ENCODE measurements at places on chromosomes 7 and 10.

DNA sequence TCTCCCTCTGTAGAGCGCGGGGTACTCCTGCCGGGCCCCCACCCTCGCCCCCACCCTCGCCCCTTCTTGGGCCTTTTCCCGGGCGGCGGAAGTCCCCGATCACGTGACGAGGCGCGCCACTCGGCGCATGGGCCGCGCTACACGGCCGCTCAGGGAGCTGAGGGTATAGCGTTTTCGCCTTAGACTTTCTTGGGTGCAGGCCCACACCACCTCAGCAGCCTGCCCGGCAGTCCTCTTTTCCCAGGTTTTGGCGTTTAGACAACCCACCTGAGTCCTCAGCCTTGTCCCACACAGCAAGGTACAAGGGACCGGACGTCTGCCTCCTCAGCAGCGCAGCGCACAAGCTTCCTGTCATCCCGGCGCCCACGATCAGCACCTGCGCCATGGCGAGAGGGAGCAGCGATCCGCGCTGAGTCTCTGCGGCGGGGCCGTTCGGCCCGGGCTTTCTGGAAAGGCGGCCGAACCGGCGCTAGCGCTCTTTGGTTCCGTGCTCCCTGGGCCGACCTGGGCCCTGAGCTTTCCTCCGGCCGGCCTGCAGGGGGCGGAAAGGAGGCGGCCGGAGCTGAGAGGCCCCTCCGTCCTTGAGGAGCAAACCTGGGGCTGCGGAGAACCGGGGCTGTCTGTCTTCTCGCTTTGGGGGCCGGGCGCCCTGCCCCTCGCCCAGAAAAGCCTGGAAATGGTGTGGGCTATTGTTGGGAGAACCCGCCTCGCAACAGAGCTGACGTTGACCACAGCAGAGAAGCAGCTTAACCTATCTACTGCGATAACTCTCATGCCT is at the start of gene RNLS:
Gene RNLS, minus strand, starts transcription at position 513 of the 778 bp plus-strand sequence.
- DNase-seq: peak; percentile 71

- DNase-seq: no peak
Observed at GRCh38 chr7:4164556-4164955, 517.5 kb upstream of the FOXK1 start.

GRCh38 chr7:136925556-136925955 is 57.1 kb downstream of the CHRM2 start:
- DNase-seq: no peak

- no peak for DNase-seq
Observed at GRCh38 chr10:3699916-3700315, 85.1 kb downstream of the KLF6 start.

GRCh38 chr7:106456329-106456728 is 171.5 kb upstream of the NAMPT start:
- no peak for DNase-seq

DNA sequence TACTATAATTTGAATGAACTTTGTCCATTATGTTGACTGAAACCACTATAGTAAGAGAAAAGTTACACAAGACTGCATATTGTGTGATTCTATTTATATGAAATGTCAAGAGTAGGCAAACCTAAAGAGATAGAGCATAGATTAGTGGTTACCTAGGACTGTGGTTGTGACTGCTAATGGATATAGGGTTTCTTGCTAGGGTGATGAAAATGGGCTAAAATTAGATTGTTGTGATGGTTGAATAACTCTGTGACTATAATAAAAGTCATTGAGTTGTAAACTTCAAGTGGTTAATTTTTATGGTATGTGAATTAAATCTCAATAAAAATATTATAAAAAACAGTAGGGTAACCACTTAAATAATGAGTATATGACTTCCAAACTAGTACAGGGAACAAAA is 142.9 kb upstream of the AHR start:
- no peak for DNase-seq

- no peak for DNase-seq
Observed at GRCh38 chr10:117631276-117632145, 89.0 kb downstream of the EMX2 start.

GRCh38 chr7:111532625-111533024 is 29.7 kb downstream of the IMMP2L start:
- DNase-seq: no peak

GRCh38 chr7:103597606-103598005 is 151.6 kb upstream of the SLC26A5 start:
- no peak for DNase-seq

- no peak for DNase-seq
Observed at GRCh38 chr7:1809070-1809469, 139.0 kb downstream of the ELFN1 start.

- no peak for DNase-seq
Observed at GRCh38 chr7:112866424-112866823, 76.2 kb upstream of the TMEM168 start.

GRCh38 chr7:16193631-16194030 is 227.7 kb downstream of the CRPPA start:
- DNase-seq: no peak

DNA sequence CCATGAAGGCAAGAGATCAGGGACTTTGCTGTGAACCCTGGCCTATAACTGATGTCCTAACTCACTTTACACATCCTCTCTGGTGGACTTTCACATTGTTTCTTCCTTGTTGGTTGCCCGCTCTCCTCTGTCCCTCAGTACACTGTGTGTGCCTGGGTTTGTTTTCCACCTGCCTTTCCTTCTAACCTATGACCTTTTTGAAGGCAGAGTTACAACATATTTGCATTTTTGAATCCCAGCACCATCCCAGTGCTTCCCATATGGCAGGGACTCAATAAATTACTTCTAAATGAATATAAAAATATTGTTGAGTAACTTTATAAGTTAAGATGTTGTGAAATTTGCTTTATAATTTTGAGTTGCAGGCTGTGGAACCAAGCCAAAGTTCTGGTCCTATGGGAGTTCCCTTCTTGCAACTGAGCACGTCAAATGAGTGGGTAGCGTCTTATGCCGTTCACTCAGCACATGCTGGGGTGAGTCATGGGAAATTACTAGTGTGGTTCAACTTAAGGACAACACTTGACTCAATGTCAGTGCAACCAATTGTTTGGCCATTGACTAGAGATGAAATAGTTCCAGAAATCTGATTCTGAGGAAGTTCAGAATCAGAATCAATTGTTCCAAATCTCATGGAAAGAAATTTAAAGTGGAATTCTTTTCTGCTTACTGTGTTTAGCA is 250.9 kb downstream of the TWIST1 start:
- DNase-seq: peak; percentile 30

- DNase-seq: no peak
Observed at GRCh38 chr7:121595758-121596696, 199.9 kb upstream of the FAM3C start.

DNA sequence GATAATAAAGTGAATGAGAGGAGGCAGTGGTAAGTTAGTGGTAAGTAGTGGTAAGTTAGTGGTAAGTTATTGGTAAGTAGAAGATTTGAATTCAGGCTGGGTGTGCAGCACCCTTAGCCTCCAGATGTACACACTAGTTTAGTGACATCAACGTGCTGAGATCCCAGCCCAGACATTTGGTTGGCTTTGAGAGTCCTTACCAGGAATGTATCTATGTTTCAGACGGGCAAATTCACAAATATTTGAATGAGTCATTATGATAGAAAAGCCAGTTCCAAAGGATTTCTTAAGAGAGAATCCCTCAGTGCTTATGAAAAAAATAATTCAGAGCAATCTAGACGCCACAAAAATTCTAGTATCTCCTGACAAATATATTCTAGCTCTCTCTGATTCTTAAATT is 70.0 kb downstream of the ARL4A start:
- DNase-seq: no peak

- DNase-seq: peak; percentile 18
Observed at GRCh38 chr10:61642676-61643075, 20.1 kb upstream of the CABCOCO1 start.

GRCh38 chr7:130048906-130049305 is 2.3 kb downstream of the ZC3HC1 start:
- no peak for DNase-seq

DNA sequence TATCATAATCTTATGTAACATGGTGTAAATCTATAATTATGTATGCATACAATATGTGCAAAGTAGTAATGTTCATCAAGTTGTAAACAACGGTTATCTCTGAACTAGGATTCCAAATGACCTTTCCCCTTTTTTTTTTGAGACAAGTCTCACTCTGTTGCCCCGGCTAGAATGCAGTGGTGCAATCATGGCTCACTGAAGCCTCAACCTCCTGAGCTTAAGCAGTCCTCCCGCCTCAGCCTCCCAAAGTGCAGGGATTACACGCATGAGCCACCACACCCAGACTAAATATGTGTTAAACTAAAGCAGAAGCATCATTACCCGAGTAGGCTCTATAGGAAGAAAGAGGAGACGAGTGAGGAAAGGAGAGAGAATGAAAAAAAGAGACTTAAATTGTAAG is 7.8 kb upstream of the KMT2C start:
- DNase-seq: no peak

DNA sequence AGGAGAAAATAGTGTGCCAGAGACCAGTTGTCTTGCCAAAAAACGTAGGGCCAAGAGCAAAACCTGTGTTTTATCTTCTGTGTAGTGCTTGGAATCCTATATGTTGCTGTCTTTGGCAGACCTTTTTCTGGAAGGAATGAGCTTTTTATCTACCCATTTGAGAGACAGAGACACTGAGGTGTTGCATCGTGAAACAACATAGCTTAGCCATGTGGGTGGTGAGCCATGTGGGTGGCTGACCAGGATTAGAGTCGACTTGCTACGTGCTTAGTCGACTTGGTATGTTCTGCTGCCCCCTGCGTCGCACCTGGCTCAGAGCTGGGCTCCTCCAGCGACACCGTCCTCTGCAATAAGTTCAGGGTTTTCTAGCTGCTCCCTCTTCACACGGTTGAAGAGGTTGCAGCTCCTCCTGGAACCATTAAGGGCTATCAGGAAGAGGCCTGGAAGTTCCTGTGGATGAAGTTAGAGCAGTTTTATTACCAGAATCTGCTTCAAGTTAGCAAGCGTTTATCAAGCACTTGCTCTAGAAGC is 175.8 kb downstream of the SH2D4B start:
- DNase-seq: no peak

- no peak for DNase-seq
Observed at GRCh38 chr7:132065193-132065988, 509.0 kb upstream of the PODXL start.

DNA sequence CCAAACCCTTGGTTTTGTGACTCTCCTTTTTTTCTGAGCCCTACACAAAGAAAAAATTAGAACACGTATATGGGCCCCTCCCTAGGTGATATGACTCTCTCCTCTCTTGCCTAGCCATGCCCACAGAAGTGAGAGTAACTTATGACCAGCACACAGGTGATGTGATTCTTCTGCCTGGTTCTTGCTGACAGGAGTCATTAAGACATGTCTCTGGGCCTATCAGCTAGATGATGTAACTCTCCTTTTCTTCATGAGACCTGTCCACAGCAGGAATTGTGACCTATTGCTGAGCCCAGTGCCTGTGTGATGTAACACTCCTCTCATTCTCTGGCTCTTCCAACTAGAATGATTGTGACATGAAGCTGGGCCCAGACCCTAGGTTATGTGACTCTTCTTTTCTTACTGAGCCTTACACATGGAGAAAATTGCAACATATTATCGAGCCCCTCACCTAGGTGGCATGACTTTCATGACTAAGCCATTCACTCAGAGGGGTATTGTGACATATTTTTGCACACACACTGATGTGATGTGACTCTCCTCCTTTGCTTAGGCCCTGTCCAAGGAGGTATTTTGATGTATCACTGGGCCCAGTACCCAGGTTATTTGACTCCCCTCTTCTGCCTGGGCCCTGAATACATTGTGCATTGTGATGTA is 31.4 kb upstream of the ZNF107 start:
- DNase-seq: no peak

DNA sequence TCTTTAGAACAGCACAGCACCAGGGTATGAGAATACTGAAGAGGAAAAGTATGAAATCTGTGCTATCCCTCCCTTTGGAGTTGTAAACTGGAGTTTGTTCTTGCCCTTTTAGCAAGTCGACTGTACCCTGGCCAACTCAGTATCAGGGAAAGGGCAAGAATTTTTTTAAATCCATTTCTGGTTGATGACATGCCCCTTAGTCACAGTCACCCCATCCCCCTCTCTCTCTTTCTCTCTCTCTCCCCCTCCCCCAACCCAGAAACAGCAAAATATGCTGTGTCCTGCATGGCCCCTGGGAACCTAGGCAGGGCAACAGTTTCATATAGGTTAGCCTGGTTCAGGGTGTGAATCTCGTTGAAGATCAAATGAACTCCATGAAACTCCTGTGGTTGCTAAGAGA is 177.7 kb upstream of the ADO start:
- DNase-seq: no peak

DNA sequence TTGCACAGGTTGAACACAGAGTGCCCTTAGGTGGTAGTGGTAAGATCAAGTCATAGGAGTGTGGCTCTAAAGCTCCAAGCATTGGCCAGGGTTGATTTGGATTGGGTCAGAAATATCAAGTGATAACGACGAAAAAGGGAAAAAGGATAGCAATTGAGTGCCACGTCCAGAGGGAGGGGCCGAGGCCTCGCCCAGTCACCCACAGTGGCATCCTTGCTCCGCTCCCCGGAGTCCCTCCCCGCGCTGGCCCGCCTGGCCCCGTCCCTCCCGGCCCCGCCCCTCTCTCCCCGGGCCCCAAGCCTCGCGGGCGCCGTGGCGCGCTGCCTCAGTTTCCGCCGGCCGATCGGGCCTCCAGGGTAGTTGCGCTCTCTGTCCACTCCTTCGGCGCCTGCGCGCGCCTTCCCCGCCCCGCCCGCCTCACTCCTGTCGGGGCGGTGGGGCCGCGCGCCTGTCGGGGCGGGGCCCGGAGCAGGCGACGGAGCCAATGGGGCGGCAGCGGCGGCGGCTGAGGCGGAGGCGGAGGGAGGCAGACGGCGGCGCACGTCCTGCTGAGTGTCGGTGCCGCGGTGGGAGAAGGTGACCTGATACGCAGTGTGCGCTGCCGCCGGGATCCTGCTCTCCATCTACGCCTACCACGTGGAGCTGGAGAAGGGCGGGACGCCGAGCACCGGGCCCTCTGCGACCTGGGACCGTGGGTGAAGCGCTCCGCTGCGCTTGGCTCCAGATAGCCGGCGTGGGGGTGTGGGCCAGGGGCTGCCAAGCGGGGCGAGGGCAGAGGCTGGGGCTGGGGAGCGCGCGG is 209.1 kb upstream of the ZNF722 start:
- DNase-seq: no peak

- DNase-seq: no peak
Observed at GRCh38 chr10:1057106-1057657, 997 bp downstream of the WDR37 start.

DNA sequence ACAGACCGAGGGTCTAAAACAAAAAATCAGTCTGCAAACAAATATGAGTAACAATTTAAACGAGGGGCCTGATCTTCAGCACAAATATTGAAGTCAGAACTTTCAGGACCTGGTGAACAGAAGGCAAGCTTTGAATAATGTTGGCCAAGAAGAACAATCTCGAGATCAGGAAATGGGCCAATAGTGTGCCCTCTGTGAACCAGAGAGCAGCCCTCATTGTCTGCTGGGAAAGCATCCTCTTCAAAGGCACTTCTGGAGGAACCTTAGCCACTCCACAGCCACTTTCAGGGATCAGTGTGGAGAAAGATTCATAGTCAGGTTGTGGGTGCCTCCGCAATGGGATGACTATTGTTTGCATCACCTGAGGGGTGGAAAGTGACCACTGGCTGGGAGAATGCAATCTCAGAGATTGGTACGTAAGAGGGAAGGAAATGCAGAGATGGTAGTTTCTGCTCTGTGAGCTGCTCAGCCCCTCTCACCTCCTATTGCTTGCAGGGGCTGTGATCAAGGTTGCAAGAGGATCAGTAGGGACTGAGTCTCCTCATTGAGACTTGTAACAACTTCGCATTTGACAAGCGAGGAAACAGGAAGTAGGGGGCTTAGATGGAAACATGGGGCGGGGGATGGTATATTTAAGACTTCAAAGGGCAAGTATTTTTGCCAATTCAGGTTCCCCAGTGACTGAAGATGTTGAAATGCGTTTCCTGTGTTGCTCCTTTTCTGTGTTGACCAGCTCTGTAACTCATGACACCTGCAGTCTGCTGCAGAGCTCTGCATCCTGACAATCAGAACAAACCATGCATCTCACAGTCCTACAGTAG is 28.4 kb upstream of the IFRD1 start:
- DNase-seq: peak; percentile 32
